ENCODE measurements at places on chromosomes 13 and 19. TPM values are rescaled to one million over a fixed set of nuclear protein-coding genes. Genes with fewer than 3 reads are reported as not detected.
A peak's percentile ranks its signal among the peaks of the same experiment; 100 is the strongest.

- DNase-seq: no peak
These were observed 56.5 kb downstream of the TNFRSF19 start for GRCh38 chr13:23626700-23627099.

Gene TTYH1
- total RNA-seq: not detected

- DNase-seq: no peak
These were observed at the start of gene ATXN8OS for GRCh38 chr13:70107498-70108281. Gene ATXN8OS (plus strand): TSS chr13:70107826.

Gene ZNF296
- total RNA-seq: 0.78 TPM

DNA sequence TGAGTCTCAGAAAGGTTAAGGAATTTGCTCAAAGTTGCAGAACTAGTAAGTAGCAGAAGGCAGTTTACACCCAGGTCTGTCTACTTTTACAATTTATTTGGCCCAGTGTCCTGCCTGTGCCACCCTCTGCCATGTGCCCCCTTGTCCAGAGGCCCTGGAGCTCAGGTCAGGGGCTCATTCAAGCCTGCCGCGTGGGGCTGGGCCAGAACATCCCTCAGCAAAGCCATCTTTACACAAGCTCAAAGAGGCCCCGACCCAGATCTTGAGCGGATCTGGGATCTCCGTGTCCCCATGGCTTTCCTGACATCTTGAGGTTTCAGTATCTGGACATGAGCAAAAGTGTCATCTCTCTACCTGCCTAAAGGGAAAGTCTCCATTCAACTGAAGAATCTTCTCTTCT is 76.4 kb upstream of the VSTM2B start:
- no peak for DNase-seq

Gene CYP4F12
- total RNA-seq: not detected

DNA sequence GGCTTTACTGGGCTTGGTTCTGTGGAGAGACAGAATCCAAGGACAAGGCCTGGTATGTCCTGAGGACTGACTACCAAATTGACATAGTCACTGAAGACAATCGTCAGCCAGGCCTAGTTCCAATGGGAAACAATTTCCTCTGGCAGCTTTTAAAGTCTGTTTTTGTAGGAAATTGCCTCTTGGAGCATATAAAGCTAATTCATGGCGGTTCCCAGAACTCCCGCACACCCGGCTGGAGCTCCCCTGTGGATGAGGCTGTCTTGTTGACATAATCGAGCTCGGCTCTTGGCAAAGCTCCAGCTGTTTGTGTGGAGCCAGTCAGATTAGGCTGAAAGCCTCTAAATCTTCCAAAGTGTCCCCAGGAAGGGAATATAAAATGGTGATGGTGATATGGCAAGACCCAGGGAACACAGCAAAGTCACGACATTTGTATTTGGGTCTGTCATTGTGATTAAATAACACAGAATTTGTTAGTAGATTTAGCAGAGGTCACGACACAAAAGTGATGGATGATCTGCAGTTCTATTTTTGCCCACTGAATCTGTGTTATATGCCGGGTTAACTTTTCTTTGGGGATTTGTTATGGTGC is 395.0 kb downstream of the PCDH9 start:
- peak; percentile 12 for DNase-seq

- peak; percentile 36 for DNase-seq
These were observed 435.6 kb downstream of the FOXO1 start for GRCh38 chr13:40230833-40231266.

DNA sequence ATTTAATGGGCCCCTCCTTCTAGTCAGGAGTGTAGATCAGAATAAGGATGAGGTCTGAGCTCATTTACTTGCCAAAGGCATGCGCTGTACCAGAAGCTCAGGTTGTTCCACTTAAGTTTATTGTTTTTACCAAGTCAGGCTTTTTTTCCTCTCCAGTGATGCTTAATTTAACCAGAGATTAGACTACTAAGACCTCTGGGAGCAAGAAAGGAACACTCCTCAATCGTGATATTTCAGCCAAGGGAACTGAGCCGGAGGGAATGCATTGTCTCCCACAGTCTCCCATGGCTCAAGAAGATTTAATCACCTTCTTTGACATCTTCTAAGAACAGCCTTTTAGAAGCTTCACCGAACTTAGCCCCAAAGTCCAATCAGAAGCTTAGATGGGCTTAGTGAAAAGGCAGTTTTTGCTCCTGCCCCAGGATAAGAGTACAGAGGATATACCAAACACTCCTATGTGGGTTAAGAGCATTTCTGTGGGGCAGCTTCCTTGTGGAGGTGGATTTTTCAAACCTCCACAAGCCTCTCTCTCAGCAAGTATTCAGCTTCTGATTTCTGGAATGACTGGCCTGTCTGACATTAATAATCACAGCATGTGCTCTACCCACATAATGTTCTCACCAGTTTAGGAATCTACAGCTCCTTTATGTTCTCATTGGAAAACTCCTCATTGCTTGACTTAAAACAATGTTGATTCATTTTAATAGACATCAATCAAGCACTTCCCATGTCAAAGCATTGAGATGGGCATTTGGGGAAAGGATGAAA is 322.7 kb downstream of the SUCLA2 start:
- no peak for DNase-seq

DNA sequence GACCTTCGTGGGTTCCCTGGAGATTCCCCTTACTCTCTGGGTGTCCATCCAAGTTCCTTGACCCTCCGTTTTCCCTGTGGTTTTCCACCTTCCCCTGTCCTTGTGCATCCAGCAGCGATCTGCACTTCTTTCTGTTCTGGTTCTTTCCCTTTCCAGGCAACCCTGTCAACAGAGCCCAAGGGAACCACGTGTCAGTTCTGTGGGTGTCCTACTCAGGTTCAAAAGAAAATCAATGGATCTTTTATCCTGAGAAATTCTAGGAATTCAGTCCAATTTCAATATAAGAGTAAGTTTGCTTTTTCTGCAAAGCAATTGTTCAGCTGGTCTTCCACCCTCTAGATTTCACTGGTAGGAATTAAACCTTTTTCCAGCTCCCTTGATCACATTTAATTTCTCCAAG is 1394.8 kb upstream of the SLC10A2 start:
- DNase-seq: no peak

Gene PSPN
- total RNA-seq: 1.3 TPM

Gene PODNL1
- total RNA-seq: 0.18 TPM

GRCh38 chr13:27970382-27971235 is 1.5 kb upstream of the CDX2 start:
- no peak for DNase-seq

GRCh38 chr19:15138427-15138826 is 31.2 kb downstream of the SYDE1 start:
- DNase-seq: no peak

GRCh38 chr13:110628952-110629701 is 13.8 kb downstream of the NAXD start:
- no peak for DNase-seq

Gene TSSK6
- 0.92 TPM for total RNA-seq

Gene FCGBP
- 0.12 TPM for total RNA-seq

DNA sequence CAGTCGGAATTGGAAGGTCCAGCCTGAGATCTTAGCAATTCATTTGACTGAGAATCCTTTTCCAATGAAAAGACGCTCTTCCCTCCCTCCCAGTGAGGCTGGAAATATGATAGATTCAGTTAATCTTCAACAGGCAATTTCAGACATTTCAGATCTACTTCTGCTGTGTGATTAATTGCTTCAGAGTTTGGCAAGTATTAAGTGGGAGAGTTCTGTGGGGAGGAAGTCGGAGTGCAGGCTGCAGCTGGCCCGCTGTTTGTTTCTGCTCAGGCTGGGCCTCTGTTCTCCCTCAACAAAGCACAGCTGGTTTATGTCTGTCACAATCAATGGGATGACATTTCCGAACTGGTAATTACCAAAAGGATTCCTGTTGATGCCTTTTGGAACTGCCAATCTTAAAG is 178.2 kb downstream of the NDFIP2 start:
- DNase-seq: no peak

Gene ZNF729
- total RNA-seq: not detected

DNA sequence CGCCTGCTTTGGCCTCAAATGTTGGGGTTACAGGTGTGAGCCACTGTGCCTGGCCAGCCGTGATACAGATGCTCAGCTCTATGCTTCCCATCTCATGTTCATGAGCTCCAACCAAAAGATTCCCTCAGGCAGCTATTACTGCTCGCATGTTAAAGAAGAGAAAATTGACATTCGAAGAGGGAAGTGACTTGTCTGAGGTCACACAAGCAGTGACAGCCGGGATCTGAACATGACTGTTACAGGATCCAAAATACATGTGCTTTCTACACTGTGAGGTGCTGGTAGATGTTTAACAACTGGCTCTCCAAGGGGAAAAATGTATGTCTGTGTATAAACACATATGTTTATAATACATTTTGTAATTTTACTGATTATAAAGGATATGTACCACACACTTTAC is 11.3 kb downstream of the FPR1 start:
- DNase-seq: no peak

GRCh38 chr19:30665449-30665848 is 293.3 kb downstream of the ZNF536 start:
- DNase-seq: no peak

Gene CCL25
- not detected for total RNA-seq

Gene KLK15
- not detected for total RNA-seq

Measured in glomerular endothelial cell (primary cell).